ENCODE measurements at places on chromosomes 7 and 10.

- no peak for DNase-seq
These were observed 830 bp downstream of the RAB18 start for GRCh38 chr10:27504808-27505460.

DNA sequence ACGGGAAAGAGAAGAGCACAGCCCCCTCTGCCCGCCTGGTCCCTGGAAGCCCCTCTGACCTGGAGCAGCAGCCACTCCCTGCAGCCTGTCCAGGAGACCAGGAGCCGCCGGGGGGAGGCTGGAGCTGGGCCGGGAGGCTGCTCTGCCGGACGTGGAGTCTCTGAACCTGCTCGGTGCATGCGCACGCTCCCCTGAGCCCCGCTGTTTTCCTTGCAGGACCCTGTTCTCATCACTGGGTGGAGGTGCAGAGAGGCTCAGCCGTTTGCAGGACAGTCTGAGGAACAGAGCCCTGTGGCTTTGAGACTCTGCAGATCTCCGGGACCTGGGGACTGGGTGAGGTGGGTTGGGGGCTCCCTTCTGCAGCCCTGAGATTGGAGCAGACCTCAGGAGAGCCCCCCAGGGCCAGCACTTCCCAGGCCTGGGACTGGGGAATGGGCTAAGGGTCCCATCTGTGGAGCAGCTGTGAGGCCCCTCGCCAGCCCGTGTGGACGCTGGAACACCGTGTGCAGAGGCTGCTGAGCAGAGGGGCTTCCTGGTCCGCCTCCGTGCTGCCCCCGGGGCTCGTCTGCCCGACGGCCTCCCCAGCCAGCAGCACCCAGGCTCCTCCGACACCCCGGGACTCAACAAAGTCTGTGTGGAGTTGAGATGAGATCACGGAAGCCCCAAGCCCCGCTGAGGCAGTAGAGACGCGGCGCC is 48.5 kb upstream of the ADGRA1 start:
- DNase-seq = no peak

GRCh38 chr10:24651923-24652322 is 71.8 kb downstream of the ARHGAP21 start:
- no peak for DNase-seq

DNA sequence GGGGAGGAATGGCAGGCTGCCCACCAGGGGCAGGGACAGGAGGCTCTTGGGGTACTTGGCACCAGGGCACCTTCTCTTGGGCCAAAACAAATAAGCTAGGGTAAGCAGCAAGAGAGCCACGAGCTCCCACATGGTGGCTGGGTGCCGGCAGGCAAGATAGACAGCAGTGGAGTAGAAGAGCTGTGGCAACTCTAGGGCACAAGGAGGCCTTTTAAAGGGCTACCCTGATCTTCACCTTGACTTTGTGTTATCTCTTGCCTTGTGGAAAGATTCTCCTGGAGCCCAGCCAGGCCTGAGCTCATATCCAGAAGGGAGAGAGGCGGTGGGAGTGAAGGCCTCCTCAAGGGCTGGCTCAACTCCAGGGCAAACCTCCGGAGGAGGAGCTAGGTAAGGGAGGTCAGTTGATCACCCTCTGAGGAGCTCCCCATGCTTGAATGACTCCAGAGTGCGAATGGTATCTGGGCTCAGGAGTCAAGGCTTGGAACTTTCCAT is at the start of gene CYP17A1:
Gene CYP17A1, minus strand, starts transcription at position 184 of the 492 bp plus-strand sequence. Its CDS starts 52 bp downstream, at position 132.
- DNase-seq = no peak

DNA sequence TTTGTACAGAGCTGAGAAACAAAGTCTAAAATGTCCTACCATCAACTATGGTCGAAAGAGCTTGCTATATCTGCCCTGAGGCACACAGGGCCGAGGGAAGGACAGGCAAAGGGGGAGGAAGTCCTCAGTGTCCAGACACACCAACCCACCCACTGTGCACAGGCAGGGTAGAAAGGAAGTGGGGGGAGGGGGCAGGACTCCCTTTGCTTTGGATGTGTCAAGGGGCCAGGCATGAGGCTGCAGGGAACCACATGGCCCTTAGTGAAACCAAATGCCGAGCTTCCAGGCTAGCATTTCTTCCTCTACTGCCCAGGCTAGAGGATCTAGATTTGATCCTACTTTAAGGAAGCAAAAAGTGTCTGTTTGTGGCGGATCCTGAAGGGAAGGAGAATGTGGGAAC is 28.6 kb downstream of the KCNH2 start:
- DNase-seq = no peak

- DNase-seq = no peak
These were observed 233.1 kb upstream of the IGFBP3 start for GRCh38 chr7:46153951-46154787.

- peak; percentile 52 for DNase-seq
These were observed 432.0 kb downstream of the GRID1 start for GRCh38 chr10:85934586-85934985.

DNA sequence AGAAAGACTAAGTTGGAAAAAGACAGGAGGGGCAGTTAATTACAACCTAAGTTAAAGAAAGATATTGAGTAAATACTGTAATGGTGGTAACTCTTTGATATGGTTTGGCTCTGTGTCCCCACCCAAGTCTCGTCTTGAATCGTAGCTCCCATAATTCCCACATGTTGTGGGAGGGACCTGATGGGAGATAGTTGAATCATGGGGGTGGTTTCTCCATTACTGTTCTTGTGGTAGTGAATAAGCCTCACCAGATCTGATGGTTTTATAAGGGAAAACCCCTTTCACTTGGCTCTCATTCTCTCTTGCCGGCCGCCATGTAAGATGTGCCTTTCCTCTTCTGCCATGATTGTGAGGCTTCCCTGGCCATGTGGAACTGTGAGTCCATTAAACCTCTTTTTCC is 143.8 kb downstream of the GRK5 start:
- DNase-seq = no peak

DNA sequence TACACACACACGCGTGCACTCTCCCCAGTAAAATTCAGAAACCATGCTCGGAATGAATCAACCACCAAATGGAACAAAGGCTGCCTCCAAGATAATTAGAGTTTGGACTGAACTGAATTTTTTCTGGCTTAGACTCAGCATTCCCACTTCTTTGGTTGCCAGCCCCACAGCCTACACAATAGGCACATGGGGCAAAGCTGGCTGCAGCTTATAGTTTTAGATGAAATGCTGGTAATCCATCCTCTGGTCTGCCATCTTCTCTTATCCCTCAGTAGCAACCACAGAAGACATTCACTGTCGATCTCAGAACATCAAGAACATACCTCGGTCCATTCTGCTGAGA is 44.2 kb downstream of the PDE1C start:
- DNase-seq = no peak

DNA sequence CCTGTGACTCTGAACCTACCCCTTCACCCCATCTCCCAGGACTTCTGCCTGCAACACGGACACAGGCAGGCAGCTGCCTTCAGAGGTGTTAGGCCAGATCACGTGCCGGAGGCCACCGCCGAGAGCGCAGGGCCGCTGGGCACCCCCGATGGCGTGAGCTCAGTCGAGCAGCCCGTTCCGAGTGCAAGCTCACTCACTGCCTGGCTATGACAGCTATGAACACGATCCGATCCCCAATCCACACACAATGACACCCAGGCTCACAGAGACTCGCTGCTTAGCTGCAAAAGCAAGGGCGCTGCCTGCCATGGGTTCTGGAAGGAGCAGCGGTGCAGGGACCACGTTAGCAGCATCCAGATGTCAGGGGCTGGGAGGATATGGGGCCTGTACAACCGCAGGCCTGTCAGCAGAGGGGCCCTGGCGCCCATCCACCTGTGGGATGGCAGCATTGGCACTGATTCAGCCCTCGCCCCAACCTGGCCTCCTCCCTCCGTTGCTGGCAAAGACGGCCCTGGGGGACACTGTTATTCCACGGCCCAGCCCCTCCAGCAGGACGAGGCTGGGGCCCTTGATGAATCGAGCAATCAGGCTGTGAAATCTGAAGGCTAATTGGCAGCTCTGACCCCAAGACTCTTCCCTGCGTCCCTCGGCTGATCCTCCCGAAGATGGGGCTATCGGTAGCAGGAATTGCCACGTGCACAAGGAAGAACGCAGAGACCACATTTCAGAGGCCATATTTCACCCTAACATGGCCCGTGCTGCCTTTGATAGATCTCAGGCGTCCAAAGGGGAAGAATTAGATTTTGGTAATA is 230.1 kb downstream of the ELFN1 start:
- DNase-seq = no peak

GRCh38 chr7:38299275-38299931 is 26.0 kb upstream of the TARP start:
- no peak for DNase-seq

Data from NCI-H2081 (cell line).